Activated T-helper 17 cell treated with anti-CD3 and anti-CD28 coated beads, Interleukin-2, amount 50 U/mL, for 72 hours (primary cell): ENCODE measurements at places on chromosomes 13 and 19.

- peak; percentile 80 for ATAC-seq
Observed at GRCh38 chr19:38394488-38394887, 6.0 kb downstream of the SPRED3 start.

- ATAC-seq: no peak
Observed at GRCh38 chr19:23762548-23762883, 3.8 kb upstream of the ZNF681 start.

- no peak for ATAC-seq
Observed at GRCh38 chr19:1522838-1523237, 1.0 kb upstream of the PLK5 start.

DNA sequence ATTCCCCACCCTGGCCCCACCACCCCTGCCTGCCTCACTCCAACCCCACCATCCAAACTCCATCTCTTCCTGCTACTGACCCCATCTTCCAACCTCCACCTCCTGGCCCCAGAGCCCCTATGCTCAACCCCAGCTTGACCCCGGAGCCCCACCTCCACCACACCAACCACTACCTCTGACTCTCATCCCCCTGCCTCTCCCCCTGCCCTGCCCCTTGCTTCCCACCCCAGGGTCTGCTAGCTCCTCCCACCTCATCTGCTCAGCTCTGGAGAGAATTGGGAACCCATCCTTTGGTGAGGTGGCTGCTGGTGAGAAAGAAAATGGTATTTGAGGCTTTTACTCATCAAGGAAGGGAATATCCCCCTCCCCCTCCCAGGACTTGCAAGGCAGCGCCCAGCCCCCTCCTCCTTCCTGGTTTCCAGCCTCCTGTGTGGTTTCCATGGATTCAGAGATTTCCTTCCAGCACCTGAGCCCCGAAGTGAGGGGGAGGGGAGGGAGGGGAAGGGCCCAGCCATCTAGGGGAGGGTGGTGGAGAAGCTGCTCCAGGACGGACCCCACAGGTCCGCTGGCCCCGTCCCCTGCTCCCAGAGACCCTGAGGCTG lies 11.4 kb upstream of the PEPD start:
- no peak for ATAC-seq

DNA sequence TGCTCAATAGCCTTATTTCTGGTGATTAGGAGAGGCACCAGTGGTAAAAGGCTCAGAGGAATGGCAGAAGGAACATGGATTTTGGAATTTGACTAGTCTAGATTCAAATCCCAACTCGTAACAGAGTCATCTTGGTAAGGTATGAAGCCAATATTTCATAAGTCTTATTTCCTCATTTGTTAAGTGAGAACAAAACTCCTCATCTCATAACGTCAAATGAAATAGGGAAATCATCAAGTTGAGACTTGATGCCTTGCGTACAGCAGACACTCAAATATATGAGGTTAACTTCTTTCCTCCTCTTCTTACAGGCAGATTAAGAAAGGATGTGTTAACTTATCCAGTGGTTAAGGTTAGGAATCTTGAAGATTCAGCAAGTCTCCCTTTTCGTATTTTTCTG lies 189.2 kb downstream of the DLEU7 start:
- ATAC-seq: no peak

GRCh38 chr19:44748426-44749254 lies at the start of gene BCL3:
TSS of gene BCL3 (plus strand) at chr19:44748708. CDS start at chr19:44748791, 83 bp downstream.
- peak; percentile 45 for ATAC-seq

GRCh38 chr19:6685962-6686627 lies 16.1 kb upstream of the TNFSF14 start:
- no peak for ATAC-seq

GRCh38 chr13:65497265-65497664 lies 1732.9 kb downstream of the PCDH9 start:
- ATAC-seq: no peak

DNA sequence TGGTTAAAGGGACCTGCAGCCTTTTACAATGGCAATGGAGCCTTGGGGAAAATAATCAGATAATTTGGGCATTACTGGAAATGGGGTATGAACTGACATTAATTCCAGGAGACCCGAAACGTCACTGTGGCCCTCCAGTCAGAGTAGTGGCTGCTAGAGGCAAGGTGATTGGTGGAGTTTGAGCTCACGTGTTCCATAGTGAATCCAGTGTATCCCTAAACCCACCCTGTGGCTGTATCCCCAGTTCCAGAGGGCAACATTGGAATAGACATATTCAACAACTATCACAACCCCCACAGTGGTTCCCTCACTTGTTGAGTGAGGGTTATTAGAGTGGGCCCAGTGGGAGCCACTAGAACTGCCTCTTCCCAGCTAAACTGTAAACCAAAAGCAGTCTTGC lies 3.3 kb upstream of the LILRA2 start:
- no peak for ATAC-seq

DNA sequence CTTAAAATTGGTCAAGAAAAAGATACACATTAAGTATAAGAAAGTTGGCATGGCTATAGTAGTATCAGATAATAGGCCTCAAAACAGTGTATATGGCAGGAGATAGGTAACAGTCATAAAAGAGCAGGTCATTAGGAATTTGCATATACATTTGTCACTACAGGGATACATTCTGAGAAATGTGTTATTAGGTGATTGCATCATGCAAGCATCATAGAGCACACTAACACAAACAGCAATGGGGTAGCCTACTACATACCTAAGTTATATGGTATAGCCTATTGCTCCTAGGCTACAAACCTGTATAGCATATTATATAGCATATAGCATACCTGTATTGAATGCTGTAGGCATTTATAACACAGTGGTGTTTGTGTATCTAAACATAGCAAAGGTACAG lies 6.2 kb upstream of the ZNF529 start:
- ATAC-seq: no peak

- ATAC-seq: peak; percentile 52
Observed at GRCh38 chr13:26221399-26221720, 754 bp downstream of the RNF6 start.

GRCh38 chr19:51735759-51736449 lies 12.1 kb upstream of the HAS1 start:
- ATAC-seq: no peak

- ATAC-seq: no peak
Observed at GRCh38 chr19:37654118-37654517, 1.1 kb downstream of the ZFP30 start.

DNA sequence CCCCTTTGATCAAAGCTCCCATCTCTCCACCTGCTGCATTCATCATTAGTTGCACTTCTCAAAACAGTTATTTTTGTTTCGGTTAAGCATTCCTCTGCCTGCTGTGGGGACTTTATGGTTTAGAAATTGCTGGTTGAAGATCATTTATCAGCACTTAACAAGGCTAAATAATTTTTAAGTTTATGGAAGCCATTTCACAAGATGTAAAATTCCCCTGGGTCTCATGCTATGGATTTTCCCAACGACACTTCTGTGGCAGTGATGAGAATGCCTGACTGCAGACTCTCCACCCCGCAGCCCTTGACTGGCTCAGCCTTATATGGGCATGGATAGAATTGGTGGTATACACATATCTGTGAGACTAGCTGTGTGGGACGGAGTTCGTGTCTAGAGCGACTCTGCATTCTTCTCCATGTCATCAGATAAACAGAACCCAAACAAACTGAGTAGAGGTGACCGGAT lies 52.8 kb downstream of the COL4A2 start:
- no peak for ATAC-seq

GRCh38 chr13:73631411-73631810 lies 502.8 kb downstream of the KLF12 start:
- no peak for ATAC-seq

GRCh38 chr19:10543059-10543419 lies 665 bp upstream of the ATG4D start:
- no peak for ATAC-seq

GRCh38 chr13:35953537-35954206 lies 177.5 kb downstream of the DCLK1 start:
- ATAC-seq: no peak

GRCh38 chr13:109790942-109791605 lies 4.7 kb upstream of the IRS2 start:
- no peak for ATAC-seq

- no peak for ATAC-seq
Observed at GRCh38 chr13:113671066-113672001, 4.3 kb downstream of the GRK1 start.

GRCh38 chr19:21568816-21569493 lies 63.6 kb downstream of the ZNF429 start:
- peak; percentile 97 for ATAC-seq

GRCh38 chr13:26909477-26909876 lies 148.9 kb upstream of the GPR12 start:
- ATAC-seq: no peak

GRCh38 chr19:56837492-56838023 lies 3.0 kb downstream of the PEG3 start:
- ATAC-seq: no peak

GRCh38 chr13:65784088-65784816 lies 1445.9 kb downstream of the PCDH9 start:
- ATAC-seq: no peak

DNA sequence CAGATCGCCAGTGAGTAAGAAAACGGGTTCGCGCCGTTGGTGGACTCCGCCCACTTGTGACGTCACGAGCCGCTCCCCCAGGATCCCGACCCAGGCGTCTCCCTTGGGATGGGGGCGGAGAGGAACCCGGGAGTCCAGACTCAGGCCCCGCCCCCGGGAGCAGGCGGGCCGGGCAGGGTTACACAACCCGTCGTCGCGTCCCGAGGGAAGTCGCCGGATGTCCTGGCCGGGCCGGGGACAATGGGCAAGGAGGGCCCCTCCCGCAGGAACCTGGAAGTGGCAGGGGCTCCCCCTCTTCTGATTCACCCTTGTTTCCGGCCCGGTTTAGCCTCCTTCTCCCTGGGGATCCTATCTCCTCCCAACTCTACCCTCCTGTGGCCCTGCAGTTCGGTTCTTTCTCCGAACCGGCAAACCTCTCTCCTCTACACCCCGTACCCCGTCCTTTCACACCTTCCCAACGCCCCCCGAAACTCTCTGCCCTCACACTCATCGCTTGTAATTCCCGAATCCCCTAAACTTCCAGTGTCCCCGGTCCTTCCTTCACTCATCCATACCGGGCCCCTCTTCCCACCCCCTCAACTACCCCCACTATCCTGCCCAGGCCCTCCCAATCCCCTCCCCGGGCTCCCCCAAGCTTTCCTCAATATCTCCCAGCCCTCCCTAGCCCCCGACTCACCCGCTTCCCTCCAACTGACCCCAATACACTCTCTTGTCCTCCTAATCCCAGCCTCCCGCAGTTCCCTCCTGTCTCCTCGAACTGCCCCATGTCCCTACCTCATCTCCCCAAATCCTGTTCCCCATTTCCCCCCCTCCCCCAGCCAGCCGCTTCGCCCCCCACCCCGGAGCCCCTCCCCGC lies 20.0 kb upstream of the ERCC1 start:
- peak; percentile 67 for ATAC-seq

DNA sequence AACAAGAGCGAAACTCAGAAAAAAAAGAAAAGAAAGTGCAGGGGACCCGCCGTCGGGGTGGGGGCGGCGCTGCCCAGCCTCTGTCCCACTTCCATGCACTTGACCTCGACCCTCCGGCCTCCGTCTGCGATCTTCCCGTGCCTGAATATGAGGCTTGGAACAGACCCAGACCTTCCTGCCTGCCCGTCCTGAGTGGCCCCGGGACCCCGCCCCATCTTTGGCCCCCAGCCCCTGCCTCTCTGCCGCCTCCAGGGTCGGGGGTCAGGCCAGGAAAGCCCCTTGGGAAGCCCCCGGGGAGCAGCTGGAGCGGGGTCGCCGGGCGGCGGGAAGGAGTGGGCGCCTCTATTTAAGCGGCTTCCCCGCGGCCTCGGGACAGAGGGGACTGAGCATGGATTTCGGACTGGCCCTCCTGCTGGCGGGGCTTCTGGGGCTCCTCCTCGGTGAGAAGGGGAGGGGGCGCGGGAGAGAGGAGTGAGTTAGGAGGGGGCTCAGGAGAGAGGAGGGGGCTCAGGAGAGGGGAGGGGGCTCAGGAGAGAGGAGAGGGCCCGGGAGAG lies at the start of gene MADCAM1:
MADCAM1 (plus strand) TSS at position 375 of the 554 bp plus-strand sequence; CDS start at position 389, 14 bp downstream.
- no peak for ATAC-seq

DNA sequence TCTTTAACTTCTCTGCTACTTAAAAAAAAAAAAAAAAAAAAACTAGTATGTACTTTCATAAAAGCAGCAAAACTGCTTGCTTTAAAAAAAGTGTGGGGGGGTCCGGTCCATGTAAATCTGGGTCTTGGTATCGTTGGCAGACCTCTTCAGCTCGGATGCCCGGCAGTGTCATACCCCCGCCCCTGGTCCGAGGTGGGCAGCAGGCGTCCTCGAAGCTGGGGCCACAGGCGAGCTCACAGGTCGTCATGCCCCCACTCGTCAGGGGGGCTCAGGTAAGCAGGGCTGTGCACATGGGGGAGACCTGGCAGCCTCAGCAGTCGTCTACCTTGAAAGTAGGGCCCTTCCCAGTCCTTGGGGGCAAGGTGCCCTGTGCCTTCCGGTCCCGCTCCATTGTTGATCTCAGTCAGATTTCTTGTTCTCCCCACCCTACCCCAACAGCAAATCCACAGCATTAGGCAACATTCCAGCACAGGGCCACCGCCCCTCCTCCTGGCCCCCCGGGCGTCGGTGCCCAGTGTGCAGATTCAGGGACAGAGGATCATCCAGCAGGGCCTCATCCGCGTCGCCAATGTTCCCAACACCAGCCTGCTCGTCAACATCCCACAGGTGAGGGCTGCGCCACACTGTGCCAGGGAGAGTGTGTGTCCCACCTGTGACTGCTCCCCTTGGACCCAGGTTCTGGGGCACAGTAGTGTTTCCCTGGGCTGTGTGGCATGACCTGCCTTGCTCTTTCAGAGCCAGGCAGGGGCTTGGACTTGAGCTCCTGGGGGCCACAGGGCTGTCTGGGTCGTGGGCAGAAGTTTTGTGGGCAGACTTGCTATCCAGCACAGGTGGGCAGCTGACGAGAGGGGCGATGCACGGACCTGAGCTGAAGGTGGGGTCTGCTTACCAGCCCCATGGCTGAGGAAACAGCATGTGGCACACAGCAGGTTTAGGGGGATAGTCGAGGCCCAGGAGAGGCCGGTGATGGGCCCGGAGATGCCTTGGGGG lies 19.4 kb downstream of the TSSK6 start:
- ATAC-seq: no peak

DNA sequence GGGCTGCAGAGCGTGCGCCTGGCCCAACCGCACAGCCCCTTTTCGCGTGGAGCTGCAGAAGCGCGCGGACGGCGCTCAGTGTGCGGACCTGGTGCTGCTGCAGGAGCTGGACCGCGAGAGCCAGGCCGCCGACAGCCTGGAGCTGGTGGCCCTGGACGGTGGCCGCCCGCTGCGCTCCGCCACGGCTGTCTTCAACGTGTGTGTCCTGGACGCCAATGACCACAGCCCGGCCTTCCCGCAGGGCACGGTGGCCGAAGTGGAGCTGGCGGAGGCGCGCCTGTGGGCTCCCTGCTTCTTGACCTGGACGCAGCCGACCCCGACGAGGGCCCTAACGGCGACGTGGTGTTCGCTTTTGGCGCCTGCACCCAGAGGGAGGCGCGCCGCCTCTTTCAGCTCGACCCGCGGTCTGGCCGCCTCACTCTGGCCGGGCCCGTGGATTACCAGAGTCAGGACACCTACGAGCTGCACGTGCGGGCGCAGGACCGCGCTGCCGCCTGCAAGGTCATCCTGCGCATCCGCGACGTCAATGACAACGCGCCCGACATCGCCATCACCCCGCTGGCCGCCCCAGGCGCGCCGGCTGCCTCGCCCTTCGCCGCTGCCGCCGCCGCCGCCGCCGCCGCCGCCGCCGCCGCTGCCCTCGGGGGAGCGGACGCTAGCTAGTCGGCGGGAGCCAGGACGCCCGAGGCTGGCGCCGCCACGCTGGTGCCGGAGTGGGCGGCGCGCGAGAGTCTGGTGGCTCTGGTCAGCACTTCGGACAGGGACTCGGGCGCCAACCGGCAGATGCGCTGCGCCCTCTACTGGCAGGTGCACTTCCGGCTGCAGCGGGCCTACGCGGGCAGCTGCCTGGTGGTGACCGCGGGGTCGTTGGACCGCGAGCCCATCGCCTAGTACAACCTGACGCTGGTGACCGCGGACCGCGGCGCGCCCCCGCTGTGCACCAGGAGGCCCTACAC lies 172.2 kb downstream of the OLFM4 start:
- ATAC-seq: no peak

- no peak for ATAC-seq
Observed at GRCh38 chr13:96958286-96958891, 35.9 kb downstream of the OXGR1 start.
